ENCODE measurements at places on chromosomes 11 and 22. TPM values are rescaled to one million over a fixed set of nuclear protein-coding genes. Genes with fewer than 3 reads are reported as not detected.

DNA sequence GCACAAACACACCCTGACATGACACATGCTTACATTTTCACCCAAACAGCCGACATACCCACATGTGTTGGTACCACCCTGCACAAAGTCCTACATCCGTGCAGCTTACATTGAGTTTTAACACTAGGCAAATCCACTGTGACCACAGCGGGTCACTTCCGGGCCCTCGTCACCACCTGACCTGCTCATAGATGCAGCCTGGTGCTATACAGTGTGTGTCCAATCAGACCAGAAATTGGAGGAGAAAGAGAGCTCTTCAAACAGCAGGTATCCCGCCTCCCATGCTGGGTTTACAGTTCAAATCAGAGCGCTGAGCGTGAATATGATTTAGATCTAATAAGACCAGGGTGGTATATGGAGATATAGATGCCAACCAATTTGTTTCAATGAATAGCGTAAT, 35.4 kb downstream of the PHF21B start:
- no peak overlapping the region for H3K4me3 ChIP-seq
- DNase-seq, result no peak
- no peaks in the 10 kb centered on the region for H3K36me3 ChIP-seq
- H3K4me1 ChIP-seq, result no peaks in the 10 kb centered on the region

DNA sequence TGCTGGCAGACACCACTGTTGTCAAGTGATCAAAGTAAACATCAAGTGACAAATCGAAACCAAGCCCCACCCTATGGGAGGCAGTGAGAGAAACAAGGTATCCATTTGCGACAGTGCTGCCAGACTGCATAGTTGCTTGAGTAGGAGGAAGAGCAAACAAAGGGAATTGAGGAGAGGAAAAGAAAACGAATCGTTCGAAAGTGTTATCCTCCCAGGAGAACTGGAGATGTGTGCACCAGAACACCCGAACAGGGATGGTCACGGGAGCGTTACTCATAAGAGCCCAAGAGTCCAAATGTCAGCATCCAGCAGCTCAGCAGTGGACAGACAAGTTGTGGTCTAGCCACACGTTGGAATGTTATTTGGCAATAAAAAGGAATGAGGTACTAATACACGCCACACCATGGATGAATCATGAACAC, 58.4 kb upstream of the NUP50 start:
- H3K27me3 ChIP-seq, result peaks cover 4% of the 10 kb centered on the region
- no peak for DNase-seq
- H3K4me3 ChIP-seq, result no peak overlapping the region

GRCh38 chr11:117837070-117837776, 12.7 kb upstream of the FXYD2 start:
- H3K4me1 ChIP-seq, result peaks cover 16% of the 10 kb centered on the region
- no peaks in the 10 kb centered on the region for H3K36me3 ChIP-seq
- no peak for DNase-seq
- H3K27ac ChIP-seq, result no peak overlapping the region
- peaks cover 25% of the 10 kb centered on the region for H3K27me3 ChIP-seq

Gene TMEM25
- total RNA-seq, result 15.0 TPM

Gene SCGB1C1
- total RNA-seq, result not detected

DNA sequence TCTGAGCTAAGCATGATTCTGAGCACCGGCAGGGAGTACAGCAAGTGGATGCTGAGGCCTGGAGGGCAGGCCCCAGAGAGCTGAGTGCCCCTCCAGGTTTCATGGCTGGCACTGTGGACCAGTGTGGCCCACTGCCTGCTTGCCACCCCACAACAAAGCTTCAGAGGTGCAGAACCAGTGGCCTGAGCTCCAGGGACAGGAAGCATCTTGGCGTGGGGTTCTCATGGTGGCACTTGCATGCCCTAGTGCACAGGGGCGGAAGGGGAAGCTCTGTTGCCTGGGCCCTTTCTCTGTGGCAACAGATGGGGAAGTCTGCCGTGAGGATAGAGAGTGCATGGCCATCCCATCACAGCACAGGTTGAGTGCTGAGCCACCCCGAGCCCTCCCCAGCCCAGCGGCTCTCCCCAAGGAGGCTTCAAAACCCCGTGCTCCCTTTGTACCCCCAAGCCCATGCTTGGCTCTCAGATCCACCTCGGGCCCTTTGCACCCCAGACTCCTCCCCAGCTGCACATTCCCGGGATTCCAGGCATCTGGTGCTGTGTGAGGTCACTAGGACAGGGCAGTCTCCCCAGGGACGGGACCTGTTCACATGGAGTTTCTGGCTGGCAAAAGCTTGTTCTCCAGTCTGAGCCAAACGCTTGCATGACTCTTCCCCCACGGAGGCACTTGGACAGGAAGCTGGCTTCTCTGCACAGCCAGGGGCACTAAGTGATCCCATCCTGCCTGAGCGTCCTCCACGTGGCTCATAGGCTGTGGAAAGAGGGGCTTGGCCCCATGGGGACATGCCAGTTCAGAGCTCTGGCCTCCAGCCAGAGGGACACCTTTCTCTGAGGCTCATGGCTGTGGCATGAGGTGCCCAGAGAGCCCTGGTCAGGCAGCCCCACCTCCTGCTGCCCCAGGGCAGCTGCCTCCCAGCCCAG, 4.2 kb downstream of the SLC25A1 start:
- peaks cover 8% of the 10 kb centered on the region for H3K27me3 ChIP-seq
- DNase-seq, result no peak
- H3K4me1 ChIP-seq, result peaks cover 33% of the 10 kb centered on the region
- peak overlapping the region; percentile 93 for H3K4me3 ChIP-seq

DNA sequence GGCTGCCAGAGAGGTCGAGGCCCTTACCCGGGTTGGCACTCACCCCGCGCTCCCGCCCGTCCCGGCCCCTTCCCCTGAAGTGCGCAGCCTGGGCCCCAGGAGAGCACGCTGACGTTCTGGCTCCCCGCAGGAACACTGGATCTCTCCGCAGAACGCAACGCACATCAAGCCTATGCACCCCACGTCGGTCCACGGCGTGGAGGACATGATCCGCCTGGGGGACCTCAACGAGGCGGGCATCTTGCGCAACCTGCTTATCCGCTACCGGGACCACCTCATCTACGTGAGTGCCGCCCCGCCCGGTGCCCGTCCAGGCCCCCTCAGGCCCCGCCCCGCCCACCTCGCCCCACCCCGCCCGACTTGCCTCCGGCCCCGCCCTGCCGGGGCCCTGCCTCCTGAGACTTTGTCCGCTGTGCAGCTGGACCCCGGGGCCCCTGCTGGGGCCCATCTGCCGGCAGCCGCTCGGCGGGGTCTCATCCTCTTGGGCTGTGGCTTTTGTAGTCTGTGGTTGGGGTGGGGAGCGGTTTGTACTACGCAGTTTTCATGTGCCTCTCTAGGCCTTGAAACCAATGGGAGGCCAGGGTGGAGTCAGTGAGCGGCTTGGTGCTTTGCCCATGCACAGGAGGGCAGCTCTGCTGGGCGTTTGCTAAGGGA, 19.7 kb downstream of the MYO7A start:
- H3K27me3 ChIP-seq, result peaks cover 6% of the 10 kb centered on the region
- no peaks in the 10 kb centered on the region for H3K36me3 ChIP-seq
- no peak overlapping the region for H3K27ac ChIP-seq
- DNase-seq, result no peak

GRCh38 chr11:130779267-130779666, 137.0 kb downstream of the SNX19 start:
- H3K4me1 ChIP-seq, result no peaks in the 10 kb centered on the region
- H3K27me3 ChIP-seq, result no peaks in the 10 kb centered on the region
- no peaks in the 10 kb centered on the region for H3K36me3 ChIP-seq
- H3K27ac ChIP-seq, result no peak overlapping the region

Gene SHISAL1
- not detected for total RNA-seq

DNA sequence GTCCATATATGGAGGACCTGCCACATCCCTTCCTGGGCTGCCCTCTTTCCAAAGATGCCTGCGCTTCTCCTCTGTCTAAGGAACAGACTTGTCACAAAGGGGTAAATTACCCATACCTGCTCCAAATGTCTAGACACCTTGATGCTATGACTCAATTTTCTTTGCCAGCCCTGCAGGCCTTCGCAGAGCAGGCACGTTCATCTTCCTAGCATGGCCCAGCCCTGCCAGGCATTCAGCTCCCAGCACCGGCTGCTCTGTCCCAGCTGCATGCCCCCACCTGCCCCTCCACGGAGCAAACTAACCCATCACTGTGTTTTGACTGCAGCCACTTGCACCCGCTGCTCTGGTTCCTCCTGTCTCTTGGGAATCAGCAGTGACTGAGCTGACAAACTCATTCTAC, 526.1 kb downstream of the MIAT start:
- H3K27me3 ChIP-seq, result no peaks in the 10 kb centered on the region
- no peaks in the 10 kb centered on the region for H3K4me1 ChIP-seq
- H3K4me3 ChIP-seq, result no peak overlapping the region
- H3K27ac ChIP-seq, result no peak overlapping the region
- no peaks in the 10 kb centered on the region for H3K36me3 ChIP-seq

DNA sequence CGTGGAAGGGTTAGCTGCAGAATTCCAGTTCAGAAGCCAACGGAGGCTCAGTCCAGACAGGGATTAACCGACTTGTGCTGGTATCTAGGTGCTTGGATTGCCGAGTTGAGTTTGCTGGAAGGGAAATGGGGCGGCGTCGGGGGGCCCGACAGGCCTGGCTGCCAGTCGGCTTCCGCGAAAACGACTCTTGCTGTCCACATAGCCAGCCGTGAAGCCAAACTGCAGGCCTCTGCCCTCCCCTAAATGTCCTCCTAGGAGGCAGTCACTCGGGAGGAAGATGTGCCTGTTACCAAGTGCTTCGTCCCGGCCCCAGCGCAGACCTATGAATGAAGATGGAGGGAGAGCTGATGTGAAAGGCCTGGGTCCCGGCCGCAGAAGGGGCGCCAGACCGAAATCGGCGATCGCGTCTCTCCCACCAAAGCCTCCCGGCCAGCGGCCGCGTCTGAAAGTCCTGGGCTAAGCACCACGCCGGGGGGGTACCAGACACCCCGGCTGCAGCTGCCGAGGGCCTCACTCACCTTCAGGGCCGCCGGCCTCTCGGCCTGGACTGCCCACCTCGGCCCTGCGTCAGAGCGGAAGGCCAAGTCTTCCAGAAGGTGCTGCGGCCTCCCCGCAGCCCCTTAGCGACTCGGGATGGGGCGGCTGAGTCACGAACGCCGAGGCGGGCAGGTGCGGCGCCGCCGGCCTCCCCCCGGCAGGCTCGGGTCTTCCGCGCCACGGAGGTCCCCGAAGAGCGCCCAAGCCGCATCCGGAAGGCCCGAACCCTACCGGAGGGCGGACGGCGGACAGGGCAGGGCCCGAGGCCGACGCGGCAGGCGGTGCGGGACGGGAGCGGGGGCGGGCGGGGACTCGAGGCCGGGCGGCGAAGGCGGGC, 7.5 kb downstream of the DPAGT1 start:
- peaks cover 4% of the 10 kb centered on the region for H3K27me3 ChIP-seq
- peaks cover 55% of the 10 kb centered on the region for H3K4me1 ChIP-seq
- peak overlapping the region; percentile 91 for H3K27ac ChIP-seq
- no peak for DNase-seq
- H3K4me3 ChIP-seq, result peak overlapping the region; percentile 95
- peaks cover 61% of the 10 kb centered on the region for H3K36me3 ChIP-seq

- H3K27me3 ChIP-seq, result peaks cover 4% of the 10 kb centered on the region
- no peaks in the 10 kb centered on the region for H3K36me3 ChIP-seq
- no peaks in the 10 kb centered on the region for H3K4me1 ChIP-seq
Measured at GRCh38 chr22:43744700-43745410, 67.2 kb downstream of the EFCAB6 start.

Gene FBLN1
- total RNA-seq, result not detected

Gene PLAAT5
- total RNA-seq, result not detected

Gene NXPE4
- total RNA-seq, result not detected

GRCh38 chr22:32904044-32904443, 102.5 kb downstream of the TIMP3 start:
- DNase-seq, result no peak
- no peaks in the 10 kb centered on the region for H3K27me3 ChIP-seq
- no peaks in the 10 kb centered on the region for H3K36me3 ChIP-seq

DNA sequence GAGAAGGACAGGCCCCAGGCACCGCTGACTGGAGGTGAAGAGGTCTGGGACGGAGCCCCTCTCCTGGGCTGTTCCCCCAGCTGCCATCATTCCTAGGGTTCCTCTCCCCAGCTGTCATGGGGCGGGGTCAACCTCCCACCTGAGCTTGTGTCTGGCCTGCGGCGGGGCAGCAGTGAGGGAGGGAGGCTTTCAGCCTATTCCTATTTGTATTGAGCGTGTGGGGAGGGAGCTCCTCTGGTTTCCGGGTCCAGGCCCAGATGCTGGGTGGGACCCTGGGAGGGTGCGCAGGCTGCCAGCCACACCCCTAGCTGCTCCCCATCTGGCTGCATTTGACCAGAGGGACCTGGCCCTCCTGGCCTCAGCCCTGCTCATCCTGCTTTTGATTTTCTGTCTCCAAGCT, 13.7 kb downstream of the TSPAN4 start:
- peaks cover 2% of the 10 kb centered on the region for H3K27me3 ChIP-seq
- H3K4me3 ChIP-seq, result no peak overlapping the region
- DNase-seq, result no peak
- H3K27ac ChIP-seq, result no peak overlapping the region
- no peaks in the 10 kb centered on the region for H3K4me1 ChIP-seq
- no peaks in the 10 kb centered on the region for H3K36me3 ChIP-seq

DNA sequence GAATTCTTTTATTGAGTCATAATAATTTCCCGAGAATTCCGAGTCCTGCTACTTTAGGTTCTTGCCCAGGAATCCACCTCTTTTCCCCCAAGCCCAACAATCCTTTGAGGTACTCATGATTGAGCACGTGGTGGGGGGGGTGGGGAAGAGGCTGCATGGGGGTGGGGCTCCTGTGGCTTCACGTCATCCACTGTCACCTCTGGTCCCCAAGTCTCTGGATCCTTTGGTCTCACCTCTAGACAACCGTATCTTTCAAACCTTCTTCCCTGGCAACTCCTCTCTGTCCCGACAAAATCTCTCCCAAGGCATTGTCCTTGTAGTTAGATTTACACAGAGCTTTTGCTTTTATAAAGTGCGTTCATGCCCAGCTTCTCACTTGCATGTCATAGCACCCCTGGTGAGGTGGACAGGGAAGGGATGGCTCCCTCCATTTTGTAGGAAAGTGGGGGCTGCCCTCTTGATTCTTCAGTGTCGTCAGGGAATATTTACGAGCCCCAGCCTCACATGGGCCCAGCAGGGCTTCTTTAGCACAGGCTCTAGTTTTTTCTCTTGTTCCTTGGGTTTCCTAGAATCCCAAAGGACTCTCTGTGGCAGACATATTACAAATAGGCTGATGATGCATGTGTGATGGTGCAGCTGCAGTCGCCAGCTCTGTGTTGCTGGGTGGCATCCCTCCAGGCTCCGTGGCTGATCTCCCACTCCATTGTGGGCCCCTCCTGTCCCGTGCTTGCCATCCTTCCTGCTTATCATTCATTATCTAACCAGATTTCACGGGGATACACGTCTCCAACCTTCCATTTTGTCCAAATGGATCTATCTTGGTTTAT, 8.4 kb downstream of the UCP3 start:
- DNase-seq, result no peak
- no peaks in the 10 kb centered on the region for H3K27me3 ChIP-seq
- peaks cover 82% of the 10 kb centered on the region for H3K4me1 ChIP-seq
- H3K36me3 ChIP-seq, result peaks cover 30% of the 10 kb centered on the region

Gene KCNQ1
- total RNA-seq, result 5.3 TPM

DNA sequence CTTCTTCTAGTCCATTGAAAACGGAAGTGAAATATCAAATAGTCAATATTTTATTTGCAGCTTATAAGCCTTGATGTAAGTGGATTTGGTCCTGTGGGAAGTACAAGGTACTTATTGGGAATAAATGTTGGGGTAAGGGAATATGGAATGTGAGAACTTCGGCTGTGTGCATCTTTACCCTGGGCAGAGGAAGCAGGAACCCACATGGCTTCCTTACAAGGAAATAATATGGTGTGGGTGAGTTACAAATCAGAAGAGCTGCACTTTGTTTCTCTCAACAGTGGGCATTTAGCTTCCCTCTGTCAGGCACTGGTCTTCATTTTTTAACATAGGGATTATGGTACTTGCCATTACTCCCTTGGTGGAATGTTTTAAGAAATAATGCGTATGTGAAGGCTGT, 77.9 kb downstream of the SCN3B start:
- H3K27me3 ChIP-seq, result no peaks in the 10 kb centered on the region
- peaks cover 16% of the 10 kb centered on the region for H3K36me3 ChIP-seq
- no peak for DNase-seq
